Neural progenitor cell (in vitro differentiated cells): ENCODE measurements at places on chromosomes 1 and 21. TPM values are rescaled to one million over a fixed set of nuclear protein-coding genes. Genes with fewer than 3 reads are reported as not detected.

Gene OR2T11
- total RNA-seq: not detected in 2 replicates

GRCh38 chr1:65387821-65388220 lies 32.6 kb upstream of the LEPR start:
- no peak for DNase-seq

GRCh38 chr1:169708647-169709046 lies 2.8 kb downstream of the SELL start:
- no peak for DNase-seq

GRCh38 chr1:60963167-60963940 lies 119.0 kb upstream of the NFIA start:
- no peak for DNase-seq

DNA sequence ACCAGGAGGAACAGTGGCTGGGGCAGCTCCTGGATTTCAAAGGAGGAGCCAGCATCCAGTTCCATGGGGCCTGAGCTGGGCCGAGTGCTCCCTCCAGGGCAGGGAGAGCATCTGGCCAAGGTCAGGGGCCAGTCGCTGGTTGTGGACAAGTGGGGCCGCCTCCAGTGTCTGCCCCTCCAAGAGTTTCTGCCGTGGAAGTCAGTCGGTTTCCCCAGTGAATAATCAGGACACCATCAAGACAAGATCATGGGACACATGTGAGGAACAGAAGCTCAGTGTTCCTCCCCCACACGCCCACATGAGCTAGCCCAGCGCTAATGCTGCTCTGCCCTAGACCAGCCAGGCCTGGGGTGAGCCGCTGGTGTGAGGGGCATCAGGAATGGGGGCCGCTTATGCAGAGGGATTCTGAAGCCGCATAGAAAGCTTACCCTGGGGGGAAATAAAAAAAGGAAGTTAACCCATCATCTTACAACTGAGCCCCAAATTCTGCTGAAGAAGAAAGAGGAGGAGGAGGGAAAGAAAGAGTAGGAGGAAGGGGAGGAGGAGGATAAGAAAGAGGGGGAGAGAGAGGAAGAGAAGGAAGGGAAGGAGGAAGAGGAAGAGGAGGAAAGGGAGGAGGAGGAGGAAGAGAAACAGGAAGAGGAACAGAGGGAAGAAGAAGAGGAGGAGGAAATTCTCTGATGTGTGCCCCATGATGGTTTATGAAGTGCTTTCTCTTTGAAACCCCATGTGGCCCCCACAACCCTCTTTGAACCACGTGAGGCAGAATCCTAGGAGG lies 198.4 kb downstream of the MATN1 start:
- DNase-seq: no peak

GRCh38 chr1:13737398-13737797 lies 37.4 kb downstream of the PRDM2 start:
- DNase-seq: no peak
